ENCODE measurements at places on chromosomes 4 and X. TPM values are rescaled to one million over a fixed set of nuclear protein-coding genes. Genes with fewer than 3 reads are reported as not detected.
A peak's percentile ranks its signal among the peaks of the same experiment; 100 is the strongest.

DNA sequence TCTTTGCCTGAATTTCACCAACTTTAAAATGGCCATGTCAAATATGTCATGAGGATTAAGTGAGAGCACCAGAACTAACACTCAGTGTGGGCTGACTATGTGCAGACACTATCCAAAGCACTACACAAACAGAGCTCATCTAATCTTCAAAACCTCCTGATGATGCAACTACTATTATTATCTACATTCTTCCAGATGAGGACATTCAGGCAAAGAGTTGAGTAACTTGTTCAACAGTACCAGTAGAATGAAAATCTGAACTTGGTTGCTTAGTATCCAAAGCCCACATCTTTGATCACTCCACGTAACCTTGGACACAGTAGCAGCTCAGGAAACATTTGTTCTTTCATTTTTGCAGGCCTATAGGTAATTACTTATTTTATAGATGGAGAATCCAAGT is 90.1 kb downstream of the ATP8A1 start:
- no peaks in the 10 kb centered on the region for H3K27me3 ChIP-seq
- H3K4me1 ChIP-seq, result no peaks in the 10 kb centered on the region
- no peak overlapping the region for H3K4me3 ChIP-seq
- H3K27ac ChIP-seq, result no peak overlapping the region

FHIP1A gene
- 0.39 TPM for total RNA-seq

GRCh38 chr4:128951316-128951715 is 141.8 kb downstream of the JADE1 start:
- H3K36me3 ChIP-seq, result peaks cover 16% of the 10 kb centered on the region
- no peak overlapping the region for H3K27ac ChIP-seq
- H3K4me1 ChIP-seq, result no peaks in the 10 kb centered on the region
- no peak for DNase-seq

- H3K27me3 ChIP-seq, result peaks cover 3% of the 10 kb centered on the region
- H3K4me3 ChIP-seq, result no peak overlapping the region
- no peak for DNase-seq
- no peak overlapping the region for H3K27ac ChIP-seq
- H3K4me1 ChIP-seq, result no peaks in the 10 kb centered on the region
Observed at GRCh38 chr4:1462768-1463075, 56.5 kb upstream of the NKX1-1 start.

DNA sequence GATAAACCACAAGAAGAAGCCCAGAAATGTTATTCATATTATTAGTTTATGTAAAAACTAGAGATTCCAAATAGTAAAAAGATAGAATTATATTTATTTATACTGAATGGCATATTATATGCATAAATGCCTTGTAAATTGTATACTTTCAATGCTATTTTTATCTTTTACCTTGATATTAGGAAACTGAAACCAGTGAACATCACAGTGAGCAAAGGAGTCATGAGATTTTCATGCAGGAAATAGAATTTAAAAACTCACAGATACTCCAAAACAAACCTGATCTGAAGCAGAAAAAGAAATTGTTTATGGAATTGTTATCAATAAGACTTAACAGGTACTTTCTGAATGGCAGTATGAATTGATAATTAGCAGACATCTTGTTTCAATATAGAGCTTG is 207.3 kb upstream of the CENPE start:
- no peaks in the 10 kb centered on the region for H3K36me3 ChIP-seq
- DNase-seq, result no peak
- H3K4me3 ChIP-seq, result no peak overlapping the region
- no peaks in the 10 kb centered on the region for H3K4me1 ChIP-seq
- no peak overlapping the region for H3K27ac ChIP-seq
- peaks cover 3% of the 10 kb centered on the region for H3K27me3 ChIP-seq

GRCh38 chr4:174928575-174929253 is 10.6 kb downstream of the ADAM29 start:
- DNase-seq, result no peak
- H3K27ac ChIP-seq, result no peak overlapping the region
- H3K36me3 ChIP-seq, result no peaks in the 10 kb centered on the region
- H3K4me1 ChIP-seq, result no peaks in the 10 kb centered on the region
- no peak overlapping the region for H3K4me3 ChIP-seq

DNA sequence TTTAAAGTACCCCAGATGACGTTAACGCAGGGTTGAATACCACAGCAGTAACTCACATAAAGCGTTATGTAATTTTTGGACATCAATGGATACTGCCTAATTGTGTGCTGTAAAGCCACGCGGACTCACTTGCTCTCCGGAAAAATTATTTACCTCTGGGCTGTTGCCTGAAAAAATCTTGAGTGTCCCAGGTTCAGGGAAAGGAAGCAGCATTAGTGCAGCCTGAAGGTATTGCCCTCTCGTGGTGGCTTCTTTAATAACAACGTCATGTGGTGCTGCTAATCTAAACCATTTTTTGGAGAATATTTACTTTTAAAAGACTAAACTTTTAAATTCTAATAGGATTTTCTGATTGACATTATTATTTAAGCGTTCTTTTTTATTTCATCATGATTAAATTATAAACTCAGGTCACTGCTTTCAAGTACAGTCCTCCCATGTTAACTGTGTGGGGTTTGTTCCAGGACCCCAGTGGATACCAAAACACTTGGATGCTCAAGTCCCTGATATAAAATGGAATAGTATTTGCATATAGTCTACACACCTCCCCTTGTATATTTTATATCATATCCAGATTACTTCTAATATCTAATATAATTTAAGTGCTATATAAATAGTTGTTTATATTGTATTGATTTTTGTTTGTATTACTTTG is 384.8 kb downstream of the FAM133A start:
- DNase-seq, result peak; percentile 7
- H3K4me3 ChIP-seq, result no peak overlapping the region
- no peaks in the 10 kb centered on the region for H3K4me1 ChIP-seq
- no peak overlapping the region for H3K27ac ChIP-seq

NPY2R gene
- total RNA-seq, result not detected

LRCH2 gene
- total RNA-seq, result not detected

DNA sequence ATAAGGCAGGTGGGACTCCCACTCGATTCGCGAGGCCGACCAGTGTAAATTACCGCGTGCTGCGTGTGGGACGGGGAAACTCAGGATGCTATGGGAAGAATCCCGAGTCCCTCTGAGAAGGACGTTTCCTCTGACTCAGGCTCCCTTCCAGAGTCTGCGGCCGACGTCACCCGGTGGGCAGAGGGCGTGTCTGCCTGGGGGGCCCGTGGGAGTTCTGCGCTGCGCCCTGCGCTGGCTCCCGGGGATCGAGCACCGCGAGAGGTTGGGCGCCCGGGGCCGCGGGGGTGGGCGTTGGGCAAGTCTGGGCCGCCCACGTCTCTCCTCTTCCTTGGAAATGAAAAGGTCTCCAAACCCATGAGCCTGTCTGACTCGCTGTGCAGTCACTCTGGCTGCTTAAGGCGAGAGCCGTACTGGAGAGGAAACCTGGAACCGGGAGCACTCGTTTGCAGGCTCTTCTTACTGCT is 568 bp downstream of the NIPAL1 start:
- DNase-seq, result peak; percentile 13
- H3K36me3 ChIP-seq, result no peaks in the 10 kb centered on the region
- H3K27me3 ChIP-seq, result peaks cover 12% of the 10 kb centered on the region
- peak overlapping the region; percentile 31 for H3K4me3 ChIP-seq

GRCh38 chr4:82744284-82744968 is 54.2 kb downstream of the SCD5 start:
- no peaks in the 10 kb centered on the region for H3K4me1 ChIP-seq
- no peaks in the 10 kb centered on the region for H3K27me3 ChIP-seq
- H3K4me3 ChIP-seq, result no peak overlapping the region

- H3K27ac ChIP-seq, result no peak overlapping the region
- H3K4me1 ChIP-seq, result no peaks in the 10 kb centered on the region
- no peaks in the 10 kb centered on the region for H3K27me3 ChIP-seq
Observed at GRCh38 chrX:80747832-80748231, 61.8 kb downstream of the BRWD3 start.

MAB21L2 gene
- not detected for total RNA-seq

DNA sequence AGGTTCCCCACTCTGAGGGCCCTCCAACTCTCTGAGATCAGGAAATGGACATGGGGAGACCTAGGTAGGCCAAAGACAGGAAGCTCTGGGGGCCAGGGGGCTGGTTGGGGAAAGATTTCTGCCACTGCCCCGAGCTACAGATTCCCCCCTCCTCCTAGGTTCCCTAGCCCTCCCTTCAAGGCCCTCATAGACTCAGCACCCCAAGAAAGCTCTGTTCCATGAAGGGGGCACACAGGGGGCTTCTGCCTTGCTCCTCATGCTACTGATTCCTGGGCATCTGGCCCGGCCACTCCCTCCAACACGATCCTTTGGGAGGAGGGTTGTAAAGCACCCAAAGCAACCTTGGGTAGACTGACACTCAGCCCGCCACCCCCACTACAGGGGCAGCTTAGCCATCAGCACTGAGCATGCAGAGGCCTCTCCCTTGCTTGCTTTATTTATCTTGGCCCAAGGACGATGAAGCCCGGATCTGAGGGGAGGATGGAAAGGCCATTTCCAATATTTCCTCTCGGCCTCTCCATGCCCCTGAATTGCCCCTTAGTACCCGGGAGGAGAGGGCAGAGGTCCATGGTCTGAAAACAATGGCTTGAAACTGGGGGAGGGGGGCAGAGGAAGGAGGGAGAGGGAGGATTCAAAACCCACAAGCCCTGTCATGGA is 146.7 kb downstream of the PJA1 start:
- no peak for DNase-seq
- H3K27ac ChIP-seq, result no peak overlapping the region
- no peak overlapping the region for H3K4me3 ChIP-seq
- H3K27me3 ChIP-seq, result no peaks in the 10 kb centered on the region
- no peaks in the 10 kb centered on the region for H3K4me1 ChIP-seq

DNA sequence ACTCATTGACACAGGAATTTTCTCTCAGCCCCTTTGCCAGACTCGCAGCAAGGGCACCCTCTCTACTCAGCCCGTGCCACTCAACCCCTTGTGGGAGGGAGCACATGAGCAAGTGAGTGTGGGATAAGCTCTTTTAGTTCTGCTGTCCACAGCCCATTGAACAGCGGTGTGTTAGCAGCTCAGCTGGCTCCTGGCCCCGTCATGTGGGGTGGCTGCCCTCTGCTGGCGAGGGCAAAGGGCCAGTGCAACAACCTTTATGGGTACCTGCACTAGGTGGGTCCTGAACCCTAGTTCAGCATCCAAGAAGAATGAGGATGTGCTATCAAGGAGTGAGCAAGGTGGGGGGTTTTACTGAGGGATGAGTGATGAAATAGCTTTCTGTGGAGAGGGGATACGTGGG is 85.0 kb upstream of the ZNF81 start:
- no peak overlapping the region for H3K4me3 ChIP-seq
- no peaks in the 10 kb centered on the region for H3K36me3 ChIP-seq
- no peak overlapping the region for H3K27ac ChIP-seq
- DNase-seq, result peak; percentile 38

GRCh38 chr4:184503869-184504300 is 29.5 kb upstream of the IRF2 start:
- H3K27me3 ChIP-seq, result no peaks in the 10 kb centered on the region
- no peak for DNase-seq
- H3K4me3 ChIP-seq, result peak overlapping the region; percentile 58
- H3K27ac ChIP-seq, result no peak overlapping the region
- H3K4me1 ChIP-seq, result peaks cover 15% of the 10 kb centered on the region

DNA sequence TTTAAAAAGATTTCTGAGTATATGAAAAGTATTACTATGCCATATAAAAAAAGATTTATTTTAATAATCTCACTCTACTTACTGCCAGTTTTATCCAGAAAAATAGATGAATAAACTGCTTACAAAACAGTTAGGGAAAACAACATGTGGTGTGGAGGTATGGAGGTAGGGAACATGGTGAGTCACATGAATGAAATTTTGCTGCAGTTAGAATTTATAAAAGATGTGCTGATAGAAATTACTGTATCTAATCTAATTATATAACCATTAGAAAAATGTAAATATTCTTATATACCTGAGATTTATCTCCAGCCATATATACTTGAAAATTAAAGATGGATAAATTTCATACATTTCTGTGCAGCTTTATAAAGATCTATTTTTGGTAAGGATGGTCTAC is 184.0 kb upstream of the ANK2 start:
- no peaks in the 10 kb centered on the region for H3K4me1 ChIP-seq
- H3K36me3 ChIP-seq, result no peaks in the 10 kb centered on the region
- H3K4me3 ChIP-seq, result no peak overlapping the region
- H3K27me3 ChIP-seq, result no peaks in the 10 kb centered on the region

- DNase-seq, result no peak
- no peaks in the 10 kb centered on the region for H3K4me1 ChIP-seq
- H3K36me3 ChIP-seq, result no peaks in the 10 kb centered on the region
- H3K27me3 ChIP-seq, result no peaks in the 10 kb centered on the region
- no peak overlapping the region for H3K27ac ChIP-seq
Observed at GRCh38 chrX:139484591-139484990, 45.9 kb upstream of the F9 start.

GRCh38 chrX:48059296-48059639 is 12.2 kb downstream of the ZNF630 start:
- H3K36me3 ChIP-seq, result peaks cover 26% of the 10 kb centered on the region
- DNase-seq, result no peak
- no peaks in the 10 kb centered on the region for H3K27me3 ChIP-seq
- H3K4me1 ChIP-seq, result no peaks in the 10 kb centered on the region
- H3K4me3 ChIP-seq, result no peak overlapping the region
- H3K27ac ChIP-seq, result no peak overlapping the region

CCSER1 gene
- 0.20 TPM for total RNA-seq

TSPAN5 gene
- total RNA-seq, result 21.2 TPM

- H3K4me3 ChIP-seq, result no peak overlapping the region
- DNase-seq, result no peak
- H3K4me1 ChIP-seq, result no peaks in the 10 kb centered on the region
Observed at GRCh38 chr4:25085671-25086070, 54.9 kb upstream of the LGI2 start.

DNA sequence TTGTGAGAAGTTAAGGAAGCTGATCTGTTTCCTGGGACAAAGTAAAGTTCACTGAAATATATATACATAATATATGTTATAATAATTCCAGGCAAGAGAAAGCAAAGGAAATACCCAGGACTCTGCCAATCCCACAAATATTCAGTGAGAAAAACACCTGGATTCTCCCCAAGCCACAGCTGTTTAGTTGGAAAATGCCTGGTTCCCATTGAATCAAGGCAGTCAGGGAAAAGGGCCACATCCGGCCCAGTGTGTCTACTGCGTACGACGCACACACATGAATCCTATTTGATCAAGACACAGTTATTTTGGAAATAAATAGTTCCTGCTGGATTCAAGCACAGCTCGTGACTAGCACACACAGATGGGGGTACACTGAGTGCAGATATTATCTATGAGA is 6.3 kb upstream of the DCHS2 start:
- DNase-seq, result no peak
- H3K27ac ChIP-seq, result no peak overlapping the region
- no peaks in the 10 kb centered on the region for H3K4me1 ChIP-seq
- peaks cover 23% of the 10 kb centered on the region for H3K27me3 ChIP-seq

GRCh38 chr4:186368281-186368680 is 102.3 kb downstream of the F11 start:
- H3K27ac ChIP-seq, result no peak overlapping the region
- no peak overlapping the region for H3K4me3 ChIP-seq
- no peaks in the 10 kb centered on the region for H3K36me3 ChIP-seq
- H3K27me3 ChIP-seq, result no peaks in the 10 kb centered on the region

- peaks cover 35% of the 10 kb centered on the region for H3K4me1 ChIP-seq
- peak overlapping the region; percentile 78 for H3K27ac ChIP-seq
- H3K27me3 ChIP-seq, result no peaks in the 10 kb centered on the region
- no peak overlapping the region for H3K4me3 ChIP-seq
Observed at GRCh38 chr4:2786152-2786671, 6.7 kb upstream of the SH3BP2 start.

HPGD gene
- total RNA-seq, result 85.7 TPM

MAGEB2 gene
- not detected for total RNA-seq

Data from CD4-positive, CD25-positive, alpha-beta regulatory T cell (primary cell).